ENCODE measurements at places on chromosomes 4 and X. TPM values are rescaled to one million over a fixed set of nuclear protein-coding genes. Genes with fewer than 3 reads are reported as not detected.

Gene ZCCHC18
- total RNA-seq = 1.2 TPM

Gene FAM9A
- not detected for total RNA-seq

Gene PLAC1
- not detected for total RNA-seq

Gene POF1B
- 18.7 TPM for total RNA-seq

Gene TBC1D14
- 35.4 TPM for total RNA-seq

Gene AFAP1
- 20.4 TPM for total RNA-seq

DNA sequence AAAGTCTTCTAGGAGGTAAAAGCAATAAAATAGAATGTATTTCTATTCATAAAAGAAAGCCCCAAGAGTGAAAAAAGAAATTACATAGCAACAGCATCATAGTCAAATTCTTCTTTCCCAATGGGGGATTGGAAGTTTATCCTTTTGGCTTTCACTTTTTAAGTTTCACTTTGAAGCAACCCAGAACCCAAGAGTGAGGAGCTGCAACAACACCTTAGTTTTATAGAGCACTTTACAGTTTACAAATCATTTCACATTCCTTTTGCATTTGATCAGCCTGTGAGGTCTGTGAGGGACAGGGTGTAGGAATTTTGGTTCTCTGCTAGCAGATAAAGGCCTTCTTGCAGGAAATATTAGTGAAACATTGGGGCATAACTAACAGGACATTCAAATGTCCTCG, 112.0 kb upstream of the NDP start:
- no peaks in the 10 kb centered on the region for H3K36me3 ChIP-seq
- no peaks in the 10 kb centered on the region for H3K27me3 ChIP-seq
